ENCODE measurements at places on chromosomes 2 and 18.

- no peak for DNase-seq
These were observed 39.0 kb upstream of the SIX3 start for GRCh38 chr2:44902217-44903137.

DNA sequence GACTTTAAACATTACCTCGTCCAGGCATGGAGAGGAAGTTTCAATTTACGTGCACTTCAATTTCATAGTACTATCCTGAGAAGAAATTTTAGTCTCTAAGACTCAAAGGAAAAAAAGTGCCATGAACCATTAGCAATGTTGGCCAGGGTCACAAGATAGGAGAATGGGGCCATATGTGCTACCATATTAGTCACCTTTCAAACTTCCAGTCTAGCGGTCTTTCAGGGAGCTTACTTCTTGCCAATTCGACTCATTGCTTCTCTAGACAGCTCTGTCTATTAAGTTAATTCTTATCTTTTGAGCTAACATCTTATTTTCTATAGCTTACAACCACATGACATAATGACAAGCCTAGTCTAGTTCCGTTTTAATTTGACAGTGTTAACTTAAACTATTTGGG, 129.1 kb downstream of the ANKRD44 start:
- no peak for DNase-seq

- DNase-seq, result peak; percentile 41
These were observed 143.1 kb upstream of the ZNF236 start for GRCh38 chr18:76679259-76679658.

GRCh38 chr18:69432847-69433246, 32.2 kb downstream of the DOK6 start:
- DNase-seq, result no peak

DNA sequence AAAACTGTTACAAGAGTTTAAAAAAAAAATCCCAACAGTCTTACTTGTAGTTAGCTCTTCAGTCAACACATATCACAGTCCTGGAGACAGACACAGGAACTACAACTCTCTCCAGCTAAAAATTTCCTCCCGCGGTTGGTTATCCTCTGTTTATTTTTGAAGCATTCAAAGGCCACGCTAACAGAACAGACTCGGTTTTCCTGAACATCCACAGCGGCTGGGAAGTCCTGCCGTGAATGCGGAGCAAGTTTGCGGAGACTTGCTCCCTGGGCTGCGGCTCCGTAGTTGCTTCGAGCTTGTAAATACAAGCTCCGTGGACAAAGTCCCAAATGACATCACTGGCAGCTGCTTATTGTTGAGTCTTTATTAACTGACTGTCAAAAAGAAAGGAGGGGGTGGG, at the start of gene NCKAP5:
Gene NCKAP5, minus strand, starts transcription at position 292 of the 400 bp plus-strand sequence. CDS start 50,937 bp downstream, outside the sequence.
- DNase-seq, result peak; percentile 10

DNA sequence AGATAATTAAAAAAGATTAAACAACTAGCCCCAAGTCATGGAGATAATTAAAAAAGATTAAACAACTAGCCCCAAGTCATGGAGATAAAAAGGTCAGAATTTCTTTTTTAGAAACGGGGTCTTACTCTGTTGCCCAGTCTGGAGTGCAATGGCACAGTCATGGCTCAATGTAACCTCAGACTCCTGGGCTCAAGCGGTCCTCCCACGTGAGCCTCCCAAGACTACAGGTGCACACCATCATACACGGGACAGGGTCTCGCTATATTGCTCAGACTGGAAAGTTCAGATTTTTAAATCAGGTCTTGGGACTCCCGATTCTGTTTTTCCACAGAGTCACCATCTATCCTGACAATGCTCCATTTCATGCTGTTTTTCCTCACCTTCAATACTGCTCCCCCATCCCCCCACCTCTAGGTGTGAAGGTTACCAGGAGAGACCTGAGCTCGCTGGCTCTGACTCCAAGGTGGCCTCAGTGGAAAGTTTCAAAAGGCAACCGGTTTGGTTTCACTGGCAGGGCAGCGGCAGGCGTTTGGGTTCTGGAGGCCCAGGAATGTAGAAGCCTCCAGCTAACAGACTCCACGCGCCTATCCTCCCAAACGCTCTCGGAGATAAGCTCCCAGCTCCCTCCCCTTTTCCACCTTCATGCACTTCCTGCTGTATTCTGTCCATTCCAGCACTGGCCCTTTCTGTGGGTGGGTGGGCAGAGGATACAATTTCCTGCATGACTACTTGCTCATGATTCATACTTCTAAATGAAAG, 2.9 kb upstream of the SEMA4C start:
- no peak for DNase-seq

Measured in HuH-7 (cell line).